ENCODE measurements at places on chromosomes 4 and X. TPM values are rescaled to one million over a fixed set of nuclear protein-coding genes. Genes with fewer than 3 reads are reported as not detected.

Gene ERVMER34-1
- total RNA-seq, result not detected

Gene STATH
- not detected for total RNA-seq

Gene CCDC149
- 10.1 TPM for total RNA-seq

Gene SPANXB1
- not detected for total RNA-seq

Gene CT45A1
- not detected for total RNA-seq

Gene UGT2B15
- total RNA-seq, result not detected

Gene SOD3
- total RNA-seq, result 22.5 TPM

Gene DGKK
- not detected for total RNA-seq

Gene ATP8A1
- total RNA-seq, result 2.2 TPM

Gene REELD1
- total RNA-seq, result not detected

Gene BMPR1B
- total RNA-seq, result 0.47 TPM
